ENCODE measurements at places on chromosomes 4 and X.

GRCh38 chr4:8205749-8206611 lies 6.9 kb downstream of the SH3TC1 start:
- no peak for DNase-seq

DNA sequence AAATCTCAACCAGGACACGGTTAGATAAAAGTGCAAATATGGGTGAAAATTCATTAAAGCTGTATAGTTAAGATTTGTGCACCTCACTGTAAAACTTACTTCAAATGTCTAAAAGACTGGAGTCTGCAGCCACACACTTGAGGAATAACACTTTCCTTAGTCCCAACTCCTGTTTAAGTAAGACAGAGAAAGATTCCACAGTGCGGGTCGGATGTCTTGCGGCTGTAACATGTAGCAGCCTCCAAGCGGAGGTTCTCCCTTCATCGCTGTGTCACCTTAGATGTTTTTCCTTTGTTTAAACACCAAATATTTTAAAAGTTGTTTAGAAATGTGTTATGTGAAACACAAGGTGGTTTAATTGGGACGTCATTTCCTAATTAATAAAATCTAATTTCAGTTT lies 905 bp upstream of the MAEA start:
- DNase-seq, result no peak

DNA sequence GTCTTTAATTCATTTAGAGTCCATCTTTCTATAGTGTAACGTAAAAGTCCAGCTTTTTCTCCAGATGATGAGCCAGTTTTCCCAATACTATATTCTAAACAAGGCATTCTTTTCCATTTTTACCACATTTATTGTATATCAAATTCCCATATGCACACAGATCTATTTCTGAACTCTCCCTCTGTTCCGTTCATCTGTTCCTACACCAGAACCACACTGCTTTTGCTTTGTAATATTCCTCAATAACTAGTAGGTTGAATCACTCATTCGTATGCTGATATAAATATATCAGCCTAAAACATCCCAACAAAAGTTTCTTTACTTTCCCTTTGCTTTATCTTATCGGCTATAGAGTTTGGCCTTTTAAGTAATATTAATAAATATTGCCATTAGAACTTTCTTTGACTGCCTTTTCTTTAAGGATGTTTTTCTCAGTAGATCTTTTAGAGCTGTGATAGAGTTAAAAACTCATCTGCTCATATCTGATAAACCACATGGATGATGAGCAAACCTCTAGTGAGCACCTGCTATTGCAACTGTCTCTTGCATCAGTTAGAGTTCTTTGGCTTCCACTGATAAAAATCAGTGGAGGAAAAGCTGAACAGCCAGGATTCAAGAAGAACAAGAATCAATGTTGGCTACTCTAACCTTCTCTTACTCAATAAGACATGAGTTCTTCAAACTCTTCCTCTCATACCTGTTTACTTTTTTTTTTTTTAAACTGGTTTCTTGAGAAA lies 13.1 kb upstream of the RPL34 start:
- DNase-seq, result no peak

DNA sequence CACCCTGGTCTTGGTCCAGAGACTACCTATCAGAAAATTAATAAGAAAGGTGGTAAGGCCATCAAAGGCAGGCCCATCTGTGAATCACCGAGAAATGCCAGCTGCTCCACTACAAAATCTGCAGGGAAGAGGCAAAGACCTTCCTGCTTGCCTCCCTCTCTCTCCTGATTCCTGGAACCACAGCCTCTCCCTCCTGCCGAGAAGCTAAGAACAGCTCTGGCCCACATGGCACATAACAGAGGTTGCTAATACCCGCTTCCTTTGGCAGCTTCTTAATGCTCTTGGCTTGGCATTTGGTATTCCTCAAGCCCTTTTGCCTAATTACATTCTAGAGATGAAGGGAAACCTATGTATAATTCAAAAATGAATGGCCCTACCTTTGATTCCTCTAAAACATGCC lies 32.9 kb downstream of the RAI2 start:
- no peak for DNase-seq

DNA sequence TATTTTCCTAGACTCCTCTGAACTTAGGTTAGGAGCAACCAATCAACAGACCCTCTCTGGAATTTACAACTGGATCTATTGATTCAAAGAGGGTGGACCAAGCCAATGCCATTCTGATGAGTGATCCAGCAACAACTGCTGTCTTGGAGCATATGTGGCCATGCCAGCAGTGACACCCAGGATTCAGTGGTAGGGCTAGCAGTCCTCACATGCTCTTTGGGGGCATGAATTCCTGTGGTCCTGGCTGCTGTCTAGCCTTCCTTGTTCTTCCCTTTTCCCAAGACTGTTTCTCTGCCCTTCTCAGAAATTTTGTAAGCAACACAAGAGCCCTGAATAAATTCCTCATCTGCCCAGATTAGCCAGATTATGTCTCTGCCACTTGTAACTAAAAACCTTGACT lies 61.5 kb upstream of the GATB start:
- peak; percentile 14 for DNase-seq

GRCh38 chrX:136866337-136867095 lies 14.0 kb downstream of the RBMX start:
- no peak for DNase-seq

DNA sequence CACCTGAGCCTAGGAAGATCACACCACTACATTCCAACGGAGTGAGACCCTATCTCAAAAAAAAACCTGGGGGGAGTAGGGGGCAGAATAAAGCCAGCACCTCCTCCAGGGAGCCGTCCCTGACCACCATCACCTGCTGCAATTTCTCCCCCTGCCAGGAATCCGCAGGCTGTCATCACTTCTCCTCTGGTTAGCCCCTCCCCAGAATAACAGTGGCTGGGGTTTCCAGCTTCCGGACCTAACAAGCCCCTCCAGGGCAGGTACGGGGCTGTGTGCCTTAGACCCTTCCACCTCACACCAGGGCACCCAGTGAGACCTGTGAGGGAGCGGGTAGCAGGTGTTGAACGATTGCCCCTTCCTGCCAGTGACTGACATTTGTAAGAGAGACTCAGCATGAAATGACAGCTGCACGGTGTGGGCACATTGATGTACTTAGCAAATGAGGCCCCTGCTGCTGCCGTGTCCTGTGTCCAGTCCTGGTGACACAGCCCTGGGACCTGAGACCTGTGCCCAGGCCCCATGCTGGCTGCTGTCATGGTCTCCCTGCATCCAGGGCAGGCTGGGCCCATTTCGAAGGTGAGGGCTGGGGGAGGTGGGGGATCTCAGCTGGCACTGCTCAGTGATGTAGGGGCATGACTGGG lies 6.7 kb upstream of the WFS1 start:
- DNase-seq, result no peak

DNA sequence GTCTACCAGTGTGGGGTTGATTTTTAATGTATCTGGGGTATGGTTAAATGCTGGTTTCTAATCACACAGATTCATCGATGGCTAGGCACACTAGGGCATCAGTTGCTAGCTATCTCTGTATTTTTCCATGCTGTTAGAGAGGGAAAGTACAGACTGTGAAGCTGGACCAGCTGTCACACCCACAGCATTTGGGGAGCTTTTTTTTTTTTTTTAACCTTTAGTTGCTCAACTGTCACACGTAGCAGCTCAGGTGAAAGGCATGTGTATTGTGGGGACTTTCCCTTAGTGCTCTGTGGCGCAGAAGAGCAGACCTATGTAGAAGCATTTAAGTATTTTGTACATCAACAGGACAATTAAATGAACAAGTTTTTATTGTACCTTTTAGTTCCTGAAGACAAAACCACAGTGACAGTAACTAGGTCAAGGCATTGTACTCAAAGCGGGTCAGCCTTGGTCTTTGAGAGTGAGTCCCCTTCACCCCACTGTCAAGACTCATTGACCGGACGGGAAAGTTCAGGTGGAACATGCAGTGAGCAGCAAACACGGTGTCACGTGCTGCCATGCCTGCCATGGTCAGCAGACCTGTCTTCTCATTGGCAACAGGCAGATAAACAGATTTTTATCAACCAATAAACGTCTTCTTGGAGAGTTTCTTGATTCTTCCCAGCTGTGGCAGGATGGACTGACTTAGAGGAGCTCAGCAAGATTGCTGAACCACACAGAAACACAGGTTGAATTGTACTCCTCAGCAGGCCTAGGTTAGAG lies 65.3 kb downstream of the CASP3 start:
- no peak for DNase-seq
